CD4-positive, alpha-beta T cell treated with Interleukin-6 at 100 ng/mL for 8 hours (primary cell): ENCODE measurements at places on chromosomes 3 and 15.

DNA sequence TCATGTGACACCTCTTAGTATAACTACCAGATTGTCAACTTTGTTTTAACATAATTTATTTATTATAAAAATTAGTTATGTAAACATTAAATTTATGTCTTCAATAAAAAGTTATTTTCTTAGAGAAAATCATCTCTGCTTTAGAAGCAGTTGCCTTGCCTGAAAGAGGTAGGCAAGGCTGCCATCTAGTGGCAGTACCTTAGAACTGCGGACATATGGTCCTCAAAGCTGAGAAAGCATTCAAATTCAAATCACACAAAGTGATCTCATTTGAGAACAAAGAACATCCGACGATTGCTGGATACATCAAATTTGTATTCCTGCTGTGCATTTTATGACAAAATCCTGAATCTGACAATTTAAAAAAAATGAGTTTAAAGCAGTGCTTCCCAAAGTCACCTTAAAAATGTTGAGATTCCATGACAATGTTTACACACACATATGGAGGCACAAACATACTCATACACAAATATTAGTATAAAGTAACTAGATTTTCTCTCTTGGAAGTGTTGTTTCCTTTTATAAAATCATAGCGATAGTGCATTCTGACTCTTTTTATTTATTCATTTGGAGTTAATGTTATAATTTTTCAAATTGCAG lies 617.4 kb downstream of the CADM2 start:
- peak; percentile 8 for DNase-seq

GRCh38 chr3:192108820-192109219 lies 618.5 kb downstream of the FGF12 start:
- DNase-seq = no peak

- DNase-seq = no peak
Measured at GRCh38 chr3:112974178-112974517, 755 bp downstream of the CD200R1 start.

DNA sequence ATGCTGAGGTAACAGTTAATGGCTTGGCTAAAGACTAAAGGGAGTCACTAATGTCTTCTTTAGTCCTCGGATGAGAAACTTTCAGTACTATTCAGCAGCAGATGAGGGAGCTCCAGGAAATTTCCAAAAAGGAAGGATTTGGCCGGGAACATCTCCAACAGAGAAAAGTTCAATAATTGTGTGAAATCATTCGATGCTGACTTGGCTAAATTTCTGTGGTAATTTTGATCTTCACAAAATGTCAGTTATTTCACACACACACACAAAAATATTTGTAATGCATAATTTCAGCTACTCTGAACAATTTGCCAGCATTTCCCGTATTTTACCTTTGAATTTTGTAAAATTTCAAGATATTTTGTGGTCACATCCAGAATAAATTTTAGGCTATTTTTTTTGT lies 462.8 kb upstream of the MDFIC2 start:
- no peak for DNase-seq

- DNase-seq = no peak
Measured at GRCh38 chr3:197007296-197007940, 22.2 kb downstream of the MELTF start.

GRCh38 chr3:100024520-100025303 lies 89.6 kb downstream of the FILIP1L start:
- no peak for DNase-seq

GRCh38 chr15:54840621-54841398 lies 355.9 kb downstream of the RSL24D1 start:
- no peak for DNase-seq
